Stimulated activated CD4-positive, alpha-beta T cell treated with anti-CD3 and anti-CD28 coated beads, Interleukin-12 subunit alpha, Interleukin-12 subunit beta, amount 100 ng/mL, for 4 hours (primary cell): ENCODE measurements at places on chromosomes 1 and 21.

GRCh38 chr1:206631085-206631509 lies 4.2 kb upstream of the DYRK3 start:
- no peak for DNase-seq

DNA sequence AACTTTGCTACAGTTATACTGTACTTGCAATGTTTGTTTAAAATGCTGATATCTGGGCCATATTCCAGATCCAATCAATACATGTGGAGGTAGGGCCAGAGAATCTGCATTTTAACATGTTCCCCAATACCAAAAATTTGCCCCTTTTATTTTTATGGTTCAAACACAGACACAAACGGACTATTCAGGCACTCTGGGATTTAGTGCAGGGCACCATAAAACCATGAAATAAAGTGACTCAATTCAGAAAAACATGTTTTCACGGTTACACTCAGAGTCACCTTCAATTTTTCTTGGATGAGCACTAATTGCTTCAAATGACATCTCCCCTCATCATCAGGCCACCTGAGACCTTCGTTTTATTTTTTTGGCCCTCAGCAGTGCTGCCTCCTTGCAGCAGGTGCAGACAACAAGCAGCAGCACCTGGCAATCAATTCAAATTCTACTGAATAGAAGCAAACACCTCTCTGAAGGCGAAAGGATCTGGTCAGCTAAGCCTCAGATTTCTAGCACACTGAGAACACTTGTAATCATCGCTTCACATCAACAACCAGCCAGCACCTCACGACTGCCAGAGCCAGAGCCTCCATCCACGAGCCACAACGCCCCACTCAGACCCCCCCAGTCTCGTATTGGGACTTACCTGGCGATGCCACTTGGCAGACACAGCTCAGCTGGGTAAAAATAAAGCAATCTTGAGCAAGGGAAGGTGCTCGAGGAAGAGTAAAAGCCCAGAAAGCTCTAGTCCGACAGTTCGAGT lies 1.1 kb downstream of the ERO1B start:
- no peak for DNase-seq

DNA sequence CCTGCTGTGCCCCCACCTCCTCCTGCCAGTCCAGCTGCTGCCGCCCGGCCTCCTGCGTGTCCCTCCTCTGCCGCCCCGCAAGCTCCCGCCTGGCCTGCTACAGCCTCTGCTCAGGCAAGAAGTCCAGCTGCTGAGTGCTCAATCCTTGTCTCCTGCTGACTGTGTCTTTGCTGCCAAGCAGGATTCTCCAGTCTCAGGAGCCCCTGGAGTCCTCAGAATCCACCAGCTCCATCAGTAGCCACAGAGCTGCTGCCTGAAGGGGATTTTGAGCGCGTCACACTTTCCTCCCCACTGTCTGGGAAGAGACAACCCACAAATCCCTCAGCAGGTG lies 973 bp downstream of the KRTAP10-11 start:
- no peak for DNase-seq

- no peak for DNase-seq
Measured at GRCh38 chr1:193144361-193144938, 22.6 kb downstream of the CDC73 start.

DNA sequence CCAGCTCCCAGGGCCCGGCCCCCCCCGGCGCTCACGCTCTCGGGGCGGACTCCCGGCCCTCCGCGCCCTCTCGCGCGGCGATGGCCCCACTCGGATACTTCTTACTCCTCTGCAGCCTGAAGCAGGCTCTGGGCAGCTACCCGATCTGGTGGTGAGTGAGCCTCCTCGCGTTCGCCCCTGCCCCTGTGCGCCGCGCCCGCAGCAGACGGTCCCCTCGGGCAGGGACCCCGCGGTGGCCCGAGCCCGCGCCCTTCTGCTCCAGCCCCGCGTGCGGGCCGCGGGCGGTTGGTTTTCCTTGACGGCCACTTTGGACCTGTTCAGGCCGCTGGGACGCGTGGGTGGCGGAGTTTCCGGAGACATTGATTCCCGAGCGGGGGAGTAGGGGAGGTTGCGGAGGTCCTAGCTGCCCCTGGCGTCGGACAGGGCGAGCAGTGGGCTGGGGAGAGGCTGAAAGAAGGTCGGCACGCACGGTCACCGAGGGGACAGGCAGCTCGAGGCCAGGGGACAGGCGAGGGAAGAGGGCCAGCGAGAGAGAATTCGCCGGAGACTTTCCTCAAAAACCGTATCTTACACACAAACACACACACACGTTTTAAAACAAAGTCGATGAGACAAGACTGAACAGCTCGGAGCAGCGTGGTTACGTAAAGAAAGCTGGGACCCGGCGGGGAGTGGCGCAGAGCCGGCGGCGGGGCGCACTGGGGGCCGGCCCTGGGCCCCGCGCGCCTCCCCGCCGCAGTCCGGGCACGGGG lies 427 bp downstream of the WNT3A start:
- no peak for DNase-seq

- no peak for DNase-seq
Measured at GRCh38 chr1:197003132-197003531, 25.8 kb downstream of the CFHR5 start.

DNA sequence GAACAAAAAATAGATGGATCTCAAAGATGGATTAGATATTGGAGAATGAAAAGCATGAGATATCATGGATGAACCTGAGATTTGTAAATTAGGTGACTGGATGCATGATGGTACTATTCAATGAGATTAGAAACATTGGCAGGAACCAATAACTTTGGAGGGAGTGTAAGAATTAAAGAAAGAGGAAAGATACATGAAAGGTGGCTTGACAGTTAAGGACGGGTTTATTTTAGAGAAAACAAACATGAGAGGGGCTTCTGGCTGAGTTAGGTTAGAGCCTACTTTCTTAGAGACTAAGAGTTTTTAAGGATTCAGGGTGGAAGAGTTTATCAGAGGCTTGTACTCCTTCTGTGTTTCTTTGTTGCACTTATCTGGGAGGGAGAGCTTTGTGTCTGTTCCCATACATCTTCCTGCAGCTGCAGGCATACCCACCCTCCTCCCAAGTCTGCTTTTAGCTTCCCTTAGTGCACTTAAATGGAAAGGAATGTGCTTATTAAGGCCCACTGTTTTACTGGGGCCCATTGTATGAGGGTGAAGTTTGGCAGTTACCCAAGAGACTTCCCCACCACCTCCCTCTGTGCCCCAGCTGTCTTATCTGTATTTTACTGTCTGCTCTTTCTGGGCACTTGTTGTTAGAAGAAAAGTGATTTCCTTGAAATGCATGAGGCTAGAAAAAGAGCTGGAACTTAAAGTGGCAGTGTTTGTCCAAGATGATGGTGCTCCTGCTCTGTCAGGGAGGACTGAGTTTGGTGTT lies 26.1 kb upstream of the CR2 start:
- DNase-seq, result no peak

DNA sequence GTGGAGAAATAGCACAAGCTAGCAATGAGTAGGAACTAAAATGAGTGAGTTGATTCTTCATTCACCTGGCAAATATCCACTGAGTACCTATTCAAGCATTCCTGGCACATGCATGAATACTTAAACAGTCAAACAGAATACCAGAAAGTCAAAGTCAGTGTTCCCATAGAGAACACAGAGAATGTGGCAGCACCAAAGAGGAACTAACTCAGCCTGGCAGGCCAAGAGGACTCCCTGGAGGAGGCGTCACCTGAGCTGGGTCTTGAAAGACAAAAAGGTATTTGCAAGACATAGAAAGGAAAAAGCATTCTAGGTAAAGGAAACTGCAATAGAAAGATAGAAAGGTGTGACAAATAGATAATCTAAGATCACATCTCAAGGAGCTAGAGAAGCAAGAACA lies 49.7 kb downstream of the DMRTA2 start:
- DNase-seq, result no peak

DNA sequence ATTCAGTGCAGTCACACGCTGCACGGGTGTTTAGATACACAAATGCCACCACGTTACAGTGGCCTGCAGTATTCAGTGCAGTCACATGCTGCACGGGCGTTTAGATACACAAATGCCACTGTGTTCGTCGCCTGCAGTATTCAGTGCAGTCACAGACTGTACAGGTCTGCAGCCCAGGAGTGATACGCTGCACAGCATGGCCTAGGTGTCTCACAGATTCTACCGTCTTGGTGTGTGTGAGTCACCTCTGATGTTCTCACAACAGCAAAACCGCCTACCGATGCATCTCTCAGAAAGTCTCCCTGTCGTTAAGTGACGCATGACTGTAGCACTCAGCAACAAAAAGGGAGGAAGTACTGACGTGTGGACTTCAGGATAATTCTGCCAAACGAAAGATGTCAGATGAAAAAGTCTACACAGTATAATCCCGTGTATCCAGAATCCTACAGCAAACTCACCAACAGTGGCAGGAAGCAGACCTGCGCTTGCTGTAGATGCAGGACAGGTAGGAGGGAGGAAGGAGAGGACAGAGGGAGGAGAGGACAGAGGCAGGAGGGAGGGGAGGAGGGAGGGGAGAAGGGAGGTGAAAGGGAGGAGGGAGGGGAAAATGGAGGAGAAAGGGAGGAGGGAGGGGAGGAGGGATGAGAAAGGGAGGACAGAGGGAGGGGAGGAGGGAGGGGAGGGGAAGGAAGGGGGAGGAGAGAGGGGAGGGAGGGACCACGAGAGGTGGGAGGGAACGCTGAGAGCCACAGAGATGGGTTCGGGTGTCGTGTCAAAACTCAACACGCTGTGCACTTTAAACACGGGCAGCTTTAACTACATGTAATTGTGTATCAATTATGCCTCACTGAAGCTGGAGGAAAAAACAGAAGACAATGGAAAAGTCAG lies 36.3 kb upstream of the PCBP3 start:
- peak; percentile 38 for DNase-seq

GRCh38 chr1:115340879-115341278 lies 2.8 kb upstream of the NGF start:
- DNase-seq, result no peak

- DNase-seq, result no peak
Measured at GRCh38 chr1:192516776-192517297, 58.7 kb upstream of the RGS1 start.

GRCh38 chr1:212341090-212341489 lies 55.9 kb downstream of the PPP2R5A start:
- no peak for DNase-seq

DNA sequence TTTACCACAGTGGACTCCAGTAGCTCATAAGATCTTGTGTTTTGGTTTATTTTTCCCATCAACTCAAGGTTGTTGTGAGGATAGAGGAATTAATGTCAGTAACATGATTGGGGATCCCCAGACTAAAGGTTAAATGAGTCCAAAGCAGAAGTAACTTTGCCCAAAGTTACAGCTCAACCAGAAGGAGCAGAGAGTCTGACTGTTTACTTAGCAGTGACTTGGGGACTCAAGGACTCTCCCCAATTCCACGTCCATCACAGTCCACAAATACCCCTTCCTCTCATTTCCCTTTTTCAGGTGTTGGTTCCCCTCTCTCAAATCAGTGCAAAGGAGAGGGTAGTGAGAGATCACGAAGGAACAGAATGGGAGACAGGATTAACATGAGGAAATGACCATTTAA lies 4.0 kb upstream of the ETV3 start:
- no peak for DNase-seq

DNA sequence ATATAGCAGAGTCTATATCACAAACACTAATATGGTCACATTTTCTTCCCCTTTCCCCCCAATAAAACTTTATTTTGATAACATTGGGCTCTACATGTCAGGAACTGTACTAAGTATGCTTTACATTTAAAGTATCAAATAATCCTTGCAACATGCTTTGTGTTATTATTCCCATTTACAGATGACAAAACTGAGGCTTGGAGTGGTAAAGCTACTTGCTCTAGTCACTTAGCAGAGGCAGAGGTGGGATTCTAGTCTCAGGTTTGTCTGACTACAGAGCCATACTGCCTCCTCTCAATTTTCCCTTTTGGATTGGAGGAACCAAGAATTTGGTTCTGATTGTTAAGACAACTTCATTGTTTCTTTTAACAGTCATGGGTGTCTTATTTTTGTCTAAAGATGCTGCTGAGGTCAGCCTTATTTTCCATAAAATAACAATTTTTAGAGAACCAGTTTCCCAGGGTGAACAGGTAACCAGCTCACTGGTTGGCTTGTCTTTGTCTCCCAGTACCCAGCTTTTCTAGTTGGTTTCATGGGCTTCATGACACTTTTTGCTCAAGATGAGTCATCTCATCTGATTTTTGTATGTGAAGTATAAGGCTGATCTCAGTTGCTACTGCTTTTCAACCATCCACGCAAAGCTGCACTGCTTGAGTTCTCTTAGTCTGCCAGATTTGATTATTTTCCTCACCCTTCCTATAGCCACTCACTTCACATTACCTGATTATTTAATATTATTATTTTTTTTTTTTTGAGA lies 81.0 kb upstream of the ARID1A start:
- no peak for DNase-seq

DNA sequence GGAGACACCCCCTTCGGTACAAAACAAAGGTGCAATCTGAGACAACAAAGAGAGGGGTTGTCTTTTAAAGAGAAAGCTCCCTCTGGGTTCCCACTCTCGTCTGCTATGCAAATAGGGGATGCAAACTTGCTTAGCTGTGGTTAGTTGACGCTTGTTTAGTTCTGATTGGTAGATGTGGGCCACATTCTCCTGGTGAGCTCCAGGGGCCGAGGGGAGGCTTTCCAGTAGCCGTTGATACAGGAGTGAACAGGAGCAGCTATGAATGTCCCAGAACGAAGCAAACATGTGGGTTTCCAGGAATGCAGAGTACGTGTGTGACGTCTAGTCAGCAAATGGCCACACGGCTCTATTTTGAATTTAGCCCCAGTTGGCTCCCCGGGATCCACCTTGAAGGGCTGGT lies 14.7 kb downstream of the TFF2 start:
- DNase-seq, result no peak

DNA sequence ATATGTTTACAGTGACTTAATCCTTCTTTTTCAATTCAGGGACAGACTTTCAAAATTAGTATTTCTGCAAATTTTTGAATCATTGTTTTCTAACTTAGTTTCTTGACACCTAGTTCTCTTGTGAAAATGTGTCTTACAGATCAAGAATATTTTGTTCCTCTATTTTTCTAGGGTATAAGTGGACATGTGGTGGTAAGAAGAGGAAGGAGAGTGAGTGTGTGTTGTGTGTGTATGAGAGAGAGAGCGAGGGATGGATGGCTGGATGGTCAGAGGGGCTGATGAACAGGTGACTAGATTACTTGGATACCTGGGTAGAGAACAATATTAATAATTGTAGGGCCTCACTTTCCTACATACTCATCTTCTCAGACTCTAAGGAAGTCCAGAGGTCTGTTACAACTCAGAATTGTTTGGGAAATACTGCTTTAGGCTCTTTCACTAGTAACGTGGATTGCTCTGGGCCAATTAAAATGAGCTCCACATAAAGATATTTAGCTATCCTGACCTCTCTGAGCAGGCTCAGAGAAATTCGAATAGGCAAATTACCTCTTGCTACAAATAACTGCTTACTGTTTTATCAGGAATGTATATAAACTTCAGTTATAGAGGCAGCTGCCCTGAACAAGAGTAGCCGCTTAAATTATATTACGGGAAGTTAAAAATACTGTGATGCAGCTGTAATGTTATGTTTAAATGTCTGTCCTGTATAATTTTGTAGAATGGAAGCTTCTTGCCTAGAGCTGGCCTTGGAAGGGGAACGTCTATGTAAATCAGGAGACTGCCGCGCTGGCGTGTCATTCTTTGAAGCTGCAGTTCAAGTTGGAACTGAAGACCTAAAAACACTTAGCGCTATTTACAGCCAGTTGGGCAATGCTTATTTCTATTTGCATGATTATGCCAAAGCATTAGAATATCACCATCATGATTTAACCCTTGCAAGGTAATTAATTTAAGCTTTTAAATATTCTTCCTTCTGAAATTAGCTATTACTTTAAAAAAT lies 19.7 kb downstream of the GPSM2 start:
- no peak for DNase-seq

- no peak for DNase-seq
Measured at GRCh38 chr1:33338048-33338439, 17.1 kb upstream of the A3GALT2 start.

GRCh38 chr1:94255476-94255875 lies 18.1 kb upstream of the ARHGAP29 start:
- DNase-seq, result no peak
